Substantia nigra (tissue), 51 donors: ENCODE measurements at places on chromosomes 4 and X.
A peak's percentile ranks its signal among the peaks of the same experiment; 100 is the strongest.

DNA sequence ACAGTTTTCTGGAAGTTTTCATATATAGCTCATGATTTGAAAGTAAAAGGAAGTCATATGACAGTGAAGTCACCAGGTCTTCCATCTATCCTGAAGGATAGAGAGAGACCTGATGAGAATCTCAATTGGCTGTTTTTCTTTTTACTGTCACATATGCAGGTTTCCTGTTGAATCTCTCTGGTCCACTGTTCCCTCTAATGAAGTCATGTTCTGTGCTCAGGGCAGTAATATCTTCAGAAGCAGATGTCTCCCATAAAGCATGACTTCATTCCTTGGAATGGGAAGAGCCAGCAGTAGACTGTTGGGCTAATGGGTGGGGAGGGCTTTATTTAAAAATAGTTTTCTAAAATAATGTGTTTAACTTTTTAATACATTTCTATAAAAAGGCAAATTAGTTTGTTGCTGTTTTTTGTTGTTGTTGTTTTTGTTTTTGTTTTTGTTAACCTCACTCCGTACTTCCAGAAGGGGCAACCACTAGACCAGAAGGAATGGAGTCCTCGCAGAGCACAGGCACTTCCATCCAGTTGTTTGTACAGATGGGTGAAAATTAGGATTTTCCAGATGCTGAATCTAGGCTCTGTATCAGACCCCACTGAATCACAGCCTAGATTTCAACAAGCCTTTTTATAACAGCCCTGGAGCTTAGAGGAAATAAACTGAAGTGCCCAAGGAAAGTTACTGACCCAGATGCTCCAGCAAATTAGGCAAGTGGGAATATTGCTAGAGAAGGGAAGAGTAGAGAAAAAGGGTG, 54.2 kb downstream of the AWAT2 start:
- DNase-seq = no peak

GRCh38 chr4:83340692-83341343, 6.2 kb upstream of the HPSE start:
- DNase-seq = no peak

- DNase-seq = no peak
Observed at GRCh38 chr4:115470763-115471162, 357.3 kb upstream of the NDST4 start.

DNA sequence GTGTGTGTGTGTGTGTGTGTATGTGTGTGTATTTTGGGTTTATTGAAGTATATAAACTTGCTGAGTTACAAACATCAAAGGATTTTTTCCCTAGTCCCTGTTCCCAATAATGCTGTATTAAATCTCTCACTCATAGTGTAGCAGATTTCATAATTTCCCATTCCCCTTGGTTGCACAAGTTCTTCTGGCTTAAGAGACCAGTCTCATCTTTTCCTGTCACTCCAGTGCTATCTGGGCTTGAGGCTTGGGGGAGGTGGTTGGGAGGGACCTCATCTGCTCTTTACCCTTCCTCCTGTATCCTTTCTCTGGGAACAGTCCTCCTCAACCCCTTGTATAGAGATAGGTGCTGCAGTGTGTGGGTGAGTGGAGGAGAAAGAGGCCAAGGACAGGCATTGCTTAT, 285.4 kb upstream of the BOD1L1 start:
- no peak for DNase-seq

- no peak for DNase-seq
Observed at GRCh38 chrX:152936306-152936705, 38.4 kb downstream of the ZNF185 start.

DNA sequence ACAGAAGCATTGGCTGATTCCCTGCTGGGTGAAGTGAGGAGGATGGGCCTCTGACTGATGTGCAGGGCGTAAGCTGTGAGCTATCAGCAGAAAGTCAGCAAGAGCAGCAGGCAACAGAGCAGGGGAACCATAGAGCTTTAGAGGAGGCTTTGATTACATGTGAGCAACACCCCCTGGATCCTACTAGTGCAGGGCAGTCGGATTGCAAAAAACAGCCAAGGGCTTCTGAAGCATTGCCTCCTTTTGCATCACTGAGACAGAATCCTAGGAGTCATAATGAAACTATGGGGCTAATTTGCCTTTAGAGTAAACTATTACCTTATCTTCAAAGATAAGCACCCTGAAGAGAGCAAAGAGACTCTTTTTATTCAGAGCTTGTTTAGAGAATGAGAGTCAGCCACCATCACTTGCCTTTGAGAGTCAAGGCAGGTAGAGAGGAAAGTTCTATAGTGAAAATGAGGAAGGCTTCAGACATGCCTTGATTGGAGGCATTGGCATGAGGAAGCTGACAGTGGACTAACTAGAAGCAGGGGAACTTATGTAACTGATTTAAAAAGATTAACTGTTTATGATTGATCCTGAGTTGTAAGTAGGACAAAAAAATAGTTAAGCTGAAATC, 420.3 kb downstream of the PDHA2 start:
- DNase-seq = no peak

- peak; percentile 38 for DNase-seq
Observed at GRCh38 chr4:113116414-113117357, 67.2 kb downstream of the ANK2 start.

- DNase-seq = no peak
Observed at GRCh38 chrX:47098338-47099094, 20.3 kb downstream of the RGN start.

GRCh38 chrX:413322-414201, 26.9 kb upstream of the PPP2R3B start:
- no peak for DNase-seq

DNA sequence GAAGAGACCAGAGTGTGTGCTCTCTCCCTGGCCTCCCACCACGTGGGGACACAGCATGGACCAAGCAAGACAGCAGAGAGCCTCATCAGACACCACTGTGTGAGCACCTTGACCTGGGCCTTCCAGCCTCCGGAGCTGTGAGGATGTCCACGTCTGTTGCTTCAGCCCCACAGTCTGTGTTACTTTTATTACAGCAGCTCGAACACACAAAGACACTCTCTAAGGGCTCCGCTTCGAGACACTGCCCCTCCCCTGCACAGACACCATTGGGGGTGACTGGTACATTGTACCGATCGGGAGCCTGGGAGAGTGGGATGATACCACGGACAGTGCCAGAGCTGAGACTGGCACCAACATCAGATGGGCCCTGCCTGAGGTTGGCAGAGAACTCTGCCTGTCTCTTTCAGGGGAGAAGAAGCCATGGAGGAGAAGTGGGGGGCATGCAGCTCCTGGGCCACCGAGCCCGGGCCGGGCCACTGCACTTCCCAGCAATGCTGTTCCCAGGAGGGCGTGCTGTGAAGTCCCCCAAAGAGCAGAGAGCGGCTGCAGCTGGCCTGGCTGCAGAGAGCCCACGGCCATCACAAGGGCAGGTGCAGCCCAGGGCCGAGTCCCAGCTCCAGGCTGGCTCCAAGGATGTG, 48.1 kb upstream of the HMX1 start:
- no peak for DNase-seq

DNA sequence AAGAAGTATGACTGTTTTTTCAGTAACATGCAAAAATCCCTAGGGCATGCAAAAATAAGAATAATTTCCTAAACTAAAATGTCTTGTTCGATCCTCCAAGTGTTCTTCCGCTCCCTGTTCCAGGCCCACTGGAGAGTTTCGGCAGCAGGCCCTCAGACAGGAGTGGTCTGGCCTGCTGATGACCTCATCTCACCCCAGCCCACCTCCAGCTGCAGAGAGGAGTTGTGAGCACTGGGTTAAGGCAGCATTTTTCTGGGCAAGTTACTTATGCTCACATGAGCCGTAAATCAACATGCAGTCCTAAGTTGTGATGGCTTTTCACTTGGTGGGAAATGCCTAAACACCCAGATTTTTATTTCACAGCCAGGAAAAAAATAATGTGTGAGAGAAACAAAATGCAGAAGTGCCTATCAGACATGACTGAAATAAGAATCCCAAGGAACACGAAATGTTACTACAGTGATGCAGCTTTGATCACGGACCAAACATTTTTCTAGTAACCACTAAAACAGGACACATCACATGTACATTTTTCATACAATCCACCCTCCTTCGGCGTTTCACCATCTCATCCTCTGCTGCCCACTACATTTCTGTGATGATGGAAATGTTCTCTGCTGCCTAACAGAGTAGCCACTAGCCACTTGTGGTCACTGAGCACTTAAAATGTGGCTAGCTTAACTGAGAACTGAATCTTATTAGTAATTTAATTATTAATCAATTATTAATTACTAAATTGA, 153.3 kb upstream of the TBL1X start:
- DNase-seq = no peak

DNA sequence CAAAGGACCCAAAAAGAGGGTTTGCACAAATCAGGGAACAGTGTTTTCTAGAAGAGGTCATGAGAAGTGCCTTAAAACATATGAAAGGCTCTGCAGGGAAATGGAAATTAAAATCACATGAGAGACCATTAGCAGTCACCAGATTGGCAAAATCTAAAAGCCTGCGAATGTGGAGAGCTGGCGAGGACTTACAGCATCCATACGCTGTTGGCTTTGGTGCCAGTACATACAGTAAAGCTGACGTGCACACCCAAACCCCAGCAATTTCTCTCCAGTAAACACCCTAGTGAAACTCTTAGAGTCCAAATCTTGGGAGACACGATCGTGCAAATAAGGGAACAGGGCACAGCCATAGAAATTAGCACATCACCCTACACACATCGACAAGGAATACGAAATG, 25.4 kb upstream of the PPP2R2C start:
- DNase-seq = no peak
